Activated naive CD8-positive, alpha-beta T cell treated with anti-CD3 and anti-CD28 coated beads, Interleukin-2, amount 10 ng/mL, durations not matched to agents 7 days and 5 days (primary cell): ENCODE measurements at places on chromosomes 16 and 17.

GRCh38 chr17:81193470-81194224 is 27.6 kb upstream of the AATK start:
- DNase-seq = no peak

GRCh38 chr16:66850115-66850815 is 6.1 kb downstream of the CA7 start:
- no peak for DNase-seq

DNA sequence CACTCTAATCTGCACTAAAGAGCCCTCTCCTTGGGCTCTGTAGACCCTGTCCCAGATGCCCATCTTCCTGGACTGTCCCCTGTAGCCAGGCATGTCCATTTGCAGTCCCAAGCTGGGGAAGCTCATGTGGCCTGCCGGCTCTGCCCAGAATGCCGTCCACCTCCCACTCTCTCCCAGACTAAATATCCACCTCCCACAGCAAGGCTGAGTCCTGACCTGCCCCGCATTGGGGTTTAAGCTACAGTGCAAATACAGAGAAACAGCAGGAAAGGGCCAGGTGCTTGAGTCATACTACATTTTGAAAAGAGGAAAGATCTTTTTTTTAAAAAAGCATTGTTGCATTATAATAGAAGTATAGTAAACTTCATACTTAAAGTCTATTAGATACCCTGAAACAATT is 3.0 kb downstream of the ST6GALNAC2 start:
- no peak for DNase-seq

- no peak for DNase-seq
Observed at GRCh38 chr16:89449726-89450335, 40.5 kb downstream of the ANKRD11 start.
